Jurkat, Clone E6-1 (cell line): ENCODE measurements at places on chromosomes 16 and 17.

DNA sequence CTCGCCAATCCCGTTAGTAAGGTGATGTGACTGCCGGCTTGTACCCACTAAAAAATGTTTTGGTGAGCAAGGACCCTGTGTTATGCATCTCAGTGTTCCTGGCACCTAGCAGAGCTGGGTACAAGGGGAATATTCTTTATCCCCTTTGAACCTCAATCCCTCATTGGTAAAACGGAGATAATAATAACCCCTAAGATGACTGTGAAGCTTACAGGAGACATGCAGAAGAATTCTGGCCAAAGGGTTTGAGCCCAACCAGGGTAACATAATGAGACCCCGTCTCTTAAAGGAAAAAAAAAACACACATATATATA, 896 bp downstream of the GGA2 start:
- no peak for DNase-seq

DNA sequence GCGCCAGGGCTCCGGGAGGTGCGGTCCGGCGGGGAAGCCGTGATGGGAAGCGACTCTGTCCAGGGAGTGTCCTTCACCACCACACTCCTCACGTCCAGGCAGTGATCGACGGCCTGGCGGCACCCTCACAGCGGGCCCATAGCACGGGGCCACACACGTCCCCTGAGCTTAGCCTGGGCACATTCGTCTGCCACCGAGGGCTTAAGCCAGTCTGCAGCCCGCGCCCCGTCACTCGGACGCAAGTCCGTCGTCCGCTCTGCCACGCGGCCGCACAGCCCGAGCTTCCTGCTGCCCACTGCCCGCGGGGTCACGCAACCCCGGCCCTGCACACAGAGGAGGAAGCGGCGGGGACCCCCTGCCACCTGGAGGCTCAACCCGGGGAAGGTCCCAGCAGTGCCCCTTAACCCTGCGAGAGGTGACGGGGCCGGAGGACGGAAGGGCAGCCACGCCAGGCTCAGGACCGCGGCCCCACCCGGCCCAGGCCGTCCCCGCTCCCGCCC, 3.0 kb upstream of the TBX2 start:
- no peak for DNase-seq

- DNase-seq: no peak
Observed at GRCh38 chr17:29326023-29326813, 32.3 kb upstream of the NUFIP2 start.

GRCh38 chr16:76756423-76756822, 434.6 kb upstream of the MON1B start:
- no peak for DNase-seq
